ENCODE measurements at places on chromosomes 16 and 17.

DNA sequence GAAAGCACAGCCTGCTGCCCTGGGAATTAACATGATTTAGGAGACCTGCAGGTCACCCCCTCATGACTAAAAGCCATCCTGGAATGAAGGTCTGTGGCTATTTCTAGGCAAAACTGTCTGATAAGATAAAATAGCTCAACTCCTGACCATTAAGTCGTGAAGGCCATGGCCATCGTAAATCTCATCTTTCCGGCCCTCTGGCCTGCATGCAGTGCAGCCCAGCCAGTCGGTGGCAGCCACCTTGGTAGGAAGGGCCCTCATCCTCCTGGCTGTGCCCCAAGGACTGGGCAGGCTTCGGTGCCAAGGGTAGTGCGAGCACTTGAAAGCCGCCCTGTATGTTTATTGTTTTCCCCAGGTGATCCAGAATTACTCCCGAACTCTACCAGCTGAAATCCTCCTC is 18.2 kb upstream of the MEOX1 start:
- no peak for DNase-seq

- no peak for DNase-seq
Observed at GRCh38 chr16:795580-796229, 4.8 kb downstream of the GNG13 start.

GRCh38 chr16:31038993-31039392 is 5.6 kb downstream of the STX4 start:
- DNase-seq: no peak

GRCh38 chr16:17793354-17793753 is 322.6 kb upstream of the XYLT1 start:
- no peak for DNase-seq

DNA sequence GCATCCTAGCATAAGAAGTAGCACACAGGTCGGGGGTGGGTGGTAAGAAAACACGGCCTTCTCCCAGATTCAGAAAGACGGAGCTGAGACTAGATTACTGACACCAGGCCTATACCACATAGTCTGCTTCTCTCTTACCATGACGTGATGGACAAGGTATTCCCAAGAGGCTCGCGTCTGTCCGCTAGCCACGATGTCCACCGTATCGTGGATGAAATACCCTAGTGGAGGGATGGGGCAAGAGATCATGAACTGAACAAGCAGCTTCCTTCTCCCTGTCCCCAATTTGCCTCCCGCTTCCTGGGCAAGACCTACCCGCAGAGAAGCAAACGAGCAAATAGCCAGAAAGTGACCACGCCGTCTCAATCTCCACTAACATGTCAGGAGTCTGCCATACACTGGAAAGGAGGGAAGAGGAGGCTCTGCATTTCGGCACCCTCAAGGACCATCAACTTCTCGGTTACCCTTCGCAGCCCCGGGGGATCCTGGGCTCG is 820 bp downstream of the TLCD1 start:
- peak; percentile 42 for DNase-seq

Data from fibroblast of skin of back (primary cell).